ENCODE measurements at places on chromosomes 12 and 14.

- no peak for DNase-seq
Observed at GRCh38 chr12:608921-609320, 54.3 kb downstream of the NINJ2 start.

- DNase-seq: no peak
Observed at GRCh38 chr12:121295116-121295745, 1.3 kb downstream of the CAMKK2 start.

GRCh38 chr12:118055144-118055557 lies 5.8 kb downstream of the WSB2 start:
- peak; percentile 59 for DNase-seq

GRCh38 chr12:24929953-24930352 lies 18.9 kb downstream of the BCAT1 start:
- DNase-seq: no peak

DNA sequence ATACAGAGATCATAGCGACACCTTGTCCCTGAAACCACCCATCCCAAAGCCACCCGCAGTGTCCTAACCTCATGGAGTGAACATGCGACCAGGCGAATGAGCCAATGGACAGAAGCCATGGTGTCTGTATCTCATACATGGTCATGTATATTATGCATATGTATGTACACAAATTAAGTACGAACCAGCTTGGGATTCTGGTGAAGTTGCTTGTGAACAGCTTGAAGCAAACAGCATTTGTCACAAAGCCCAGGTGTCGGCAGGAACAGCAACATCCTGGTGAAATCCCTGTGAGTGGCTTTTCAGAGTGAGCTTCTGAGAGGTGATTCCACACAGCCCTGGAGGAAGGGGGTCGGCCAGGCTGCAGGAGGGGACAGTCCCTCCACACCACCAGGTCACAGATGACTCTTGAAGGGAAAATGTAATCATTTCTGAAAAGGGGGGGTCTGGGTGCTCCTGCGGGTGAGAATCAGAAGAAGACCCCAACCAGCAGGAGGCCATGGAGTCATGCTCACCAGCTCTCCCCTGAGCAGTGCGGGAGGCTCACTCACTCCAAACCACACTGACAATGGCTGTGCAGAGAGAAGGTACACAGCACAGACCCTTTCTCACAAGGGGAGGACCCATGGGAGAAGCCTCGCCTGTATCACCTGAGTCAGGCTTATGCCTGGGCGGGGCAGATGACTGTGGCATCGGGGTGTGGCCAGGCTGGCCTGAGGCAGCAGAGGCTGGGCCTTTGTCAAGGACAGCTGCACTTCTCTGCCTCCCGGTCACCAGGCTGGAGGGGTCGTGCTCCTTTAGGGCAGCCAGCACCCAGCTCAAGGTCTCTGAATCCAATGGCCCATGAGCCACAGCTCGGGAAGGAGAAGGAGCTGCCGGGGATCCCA lies 14.3 kb downstream of the CHGA start:
- no peak for DNase-seq

- no peak for DNase-seq
Observed at GRCh38 chr12:61891632-61892031, 368.6 kb upstream of the USP15 start.

- no peak for DNase-seq
Observed at GRCh38 chr12:34358198-34358597, 335.9 kb downstream of the ALG10 start.

- no peak for DNase-seq
Observed at GRCh38 chr14:96416292-96416691, 24.4 kb downstream of the AK7 start.

- DNase-seq: no peak
Observed at GRCh38 chr14:32473464-32473855, 144.4 kb downstream of the AKAP6 start.

GRCh38 chr12:23847857-23848256 lies 101.6 kb downstream of the SOX5 start:
- DNase-seq: no peak

- DNase-seq: no peak
Observed at GRCh38 chr14:95402176-95402575, 82.5 kb upstream of the CLMN start.

- no peak for DNase-seq
Observed at GRCh38 chr14:89493877-89494634, 77.0 kb upstream of the FOXN3 start.

DNA sequence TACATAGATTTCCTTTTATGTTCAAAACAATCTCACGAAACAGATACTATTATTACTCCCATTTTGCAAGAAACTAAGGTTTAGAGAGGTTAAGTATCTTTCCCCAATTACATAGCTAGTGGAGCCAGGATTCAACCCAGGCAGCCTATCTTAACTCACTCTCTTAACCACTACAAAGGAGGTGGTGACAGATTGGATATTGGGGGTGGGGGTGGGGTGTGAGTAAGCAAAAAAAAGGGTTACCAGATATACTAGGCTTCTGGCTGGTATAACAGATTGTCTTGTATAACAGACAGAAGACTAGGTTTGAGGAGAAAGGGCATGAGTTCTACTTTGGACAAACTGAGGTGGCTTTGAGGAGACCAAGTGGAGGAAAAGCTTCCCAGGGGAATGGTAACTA lies 2.1 kb downstream of the GMFB start:
- DNase-seq: no peak
